ENCODE measurements at places on chromosomes 12 and 14.

DNA sequence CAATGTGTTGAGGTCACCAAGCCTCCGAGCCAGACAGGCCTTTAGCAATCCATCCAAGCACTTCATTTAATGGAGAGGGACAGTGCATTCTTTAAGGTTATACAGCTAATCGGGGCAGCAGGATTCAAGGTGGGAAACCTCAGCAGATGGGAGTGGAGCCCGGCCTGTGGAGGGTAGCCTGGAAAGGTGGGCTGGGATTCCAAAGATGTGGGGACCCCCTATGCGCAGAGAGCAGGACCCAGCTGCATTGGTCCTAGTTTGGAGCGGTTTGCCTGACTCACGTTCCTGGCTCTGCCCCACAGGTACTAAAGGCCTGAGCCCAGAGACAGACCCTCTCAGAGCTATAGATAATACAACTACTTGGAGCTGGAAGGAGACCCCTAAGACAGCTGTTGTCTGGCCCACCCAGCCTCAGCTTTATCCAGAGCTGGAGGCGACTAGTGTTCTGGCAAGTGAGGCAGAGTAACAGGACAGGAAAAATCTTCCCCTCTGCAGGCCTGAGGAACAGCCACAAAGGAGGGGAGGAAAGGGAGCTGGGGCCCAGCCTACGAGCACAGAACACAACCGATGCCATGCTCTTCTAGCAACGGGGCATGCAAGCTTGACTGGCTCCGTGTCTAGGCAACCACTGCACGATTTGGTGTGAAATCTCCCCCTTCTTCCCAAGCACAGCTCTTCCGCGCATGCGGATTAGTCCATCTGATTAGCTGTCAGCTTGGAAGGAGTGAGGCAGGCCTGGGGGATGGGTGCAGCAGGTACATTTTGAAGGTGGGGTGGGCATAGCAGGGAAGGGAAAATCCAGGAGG lies 1.1 kb upstream of the MYH7 start:
- DNase-seq: peak; percentile 67

GRCh38 chr14:25150934-25151790 lies 101.2 kb upstream of the STXBP6 start:
- DNase-seq: peak; percentile 26

- DNase-seq: peak; percentile 26
Measured at GRCh38 chr12:103930787-103931735, 851 bp downstream of the HSP90B1 start.

GRCh38 chr12:10088031-10088430 lies 10.8 kb downstream of the CLEC1A start:
- DNase-seq: no peak

GRCh38 chr14:53247596-53248370 lies 94.7 kb upstream of the DDHD1 start:
- DNase-seq: no peak

DNA sequence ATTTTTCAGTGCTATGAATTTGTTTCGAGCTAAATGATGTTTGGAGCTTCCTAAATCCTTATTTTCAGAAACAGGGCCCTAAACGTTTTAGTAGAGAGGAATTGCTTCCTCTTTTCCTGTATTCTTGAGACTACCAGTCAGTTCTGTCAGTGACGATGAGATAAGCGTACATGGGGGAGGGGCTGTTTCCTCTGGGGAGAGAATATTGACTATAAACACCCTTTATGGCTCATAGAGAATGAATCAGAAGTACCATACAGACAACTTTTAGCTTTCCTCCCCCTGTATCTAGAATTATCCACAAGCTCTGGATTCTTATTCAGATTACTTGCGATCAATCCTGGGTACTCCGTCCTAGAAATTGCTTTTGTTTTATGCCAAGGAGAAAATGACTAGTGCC lies 5.1 kb downstream of the TBK1 start:
- no peak for DNase-seq

DNA sequence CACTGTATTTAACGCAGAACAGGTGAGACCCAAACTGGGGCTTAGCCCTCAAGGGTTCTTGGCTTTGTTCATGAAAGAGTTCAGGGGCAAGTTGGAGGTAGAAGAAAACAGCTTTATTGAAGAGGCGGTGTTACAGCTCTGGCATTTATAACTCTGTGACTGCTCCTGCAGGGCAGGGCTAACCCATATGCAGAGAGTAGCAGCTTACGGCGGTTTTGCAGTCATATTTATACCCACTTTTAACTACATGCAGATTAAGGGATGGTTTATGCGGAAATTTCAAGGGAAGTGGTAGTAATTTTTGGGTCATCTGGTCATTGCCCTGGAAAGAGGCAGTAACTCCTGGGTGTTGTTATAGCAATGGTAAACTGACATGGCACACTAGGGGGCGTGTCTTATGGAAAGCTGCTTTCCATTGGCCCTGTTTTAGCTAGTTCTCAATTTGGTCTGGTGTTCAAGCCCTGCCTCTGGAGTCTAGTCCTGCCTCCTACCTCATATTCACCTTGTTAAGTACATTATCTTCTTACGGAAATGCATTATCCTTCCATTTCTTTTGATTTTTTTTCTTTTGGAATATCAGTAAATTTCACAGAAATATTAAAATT lies 1.8 kb upstream of the IAPP start:
- no peak for DNase-seq

DNA sequence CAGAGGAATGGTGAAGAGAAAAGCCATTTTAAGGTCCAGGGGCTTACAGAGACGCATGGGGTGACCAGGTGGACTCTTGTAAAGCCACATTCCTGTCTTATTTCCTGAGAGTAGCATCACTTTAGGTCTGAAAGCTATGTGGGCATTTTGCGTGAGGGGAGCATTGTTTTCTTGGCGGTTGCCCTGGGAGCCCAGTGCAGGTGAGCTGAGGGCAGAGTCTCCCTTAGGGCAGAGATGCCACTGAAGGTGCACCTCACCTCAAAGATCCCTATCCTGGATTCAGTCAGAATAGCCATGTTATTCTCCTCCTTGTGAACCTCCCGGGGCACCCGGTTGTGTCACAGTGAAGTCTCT lies 12.4 kb downstream of the GLRX5 start:
- no peak for DNase-seq

DNA sequence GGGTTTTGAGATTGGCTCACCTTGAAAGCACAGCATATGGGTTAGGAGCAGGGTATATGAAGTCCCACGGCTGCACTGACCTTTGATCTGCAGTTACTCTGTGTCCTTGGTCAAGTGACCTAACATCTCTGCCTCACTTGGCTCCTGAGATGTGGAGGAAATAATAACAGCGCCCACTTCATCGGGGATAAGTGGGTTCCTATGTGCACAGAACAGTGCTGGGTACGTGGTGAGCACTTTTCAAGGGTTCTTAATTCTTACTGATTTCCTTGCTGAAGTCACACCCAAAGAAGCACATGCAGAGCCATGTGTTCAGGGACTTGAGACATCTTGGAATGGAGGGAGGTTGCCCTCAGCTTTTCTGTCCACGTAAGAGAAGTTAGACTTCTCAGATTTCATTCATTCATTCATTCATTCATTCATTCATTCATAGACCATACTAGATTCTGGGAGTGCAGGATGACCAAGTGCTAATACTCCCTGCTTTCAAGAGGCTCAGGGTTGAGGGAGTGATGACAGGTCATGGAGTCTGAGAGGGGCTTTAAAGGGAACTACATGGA lies 39.4 kb downstream of the ADGRD1 start:
- no peak for DNase-seq

GRCh38 chr12:30989754-30990153 lies 63.2 kb downstream of the TSPAN11 start:
- peak; percentile 80 for DNase-seq

DNA sequence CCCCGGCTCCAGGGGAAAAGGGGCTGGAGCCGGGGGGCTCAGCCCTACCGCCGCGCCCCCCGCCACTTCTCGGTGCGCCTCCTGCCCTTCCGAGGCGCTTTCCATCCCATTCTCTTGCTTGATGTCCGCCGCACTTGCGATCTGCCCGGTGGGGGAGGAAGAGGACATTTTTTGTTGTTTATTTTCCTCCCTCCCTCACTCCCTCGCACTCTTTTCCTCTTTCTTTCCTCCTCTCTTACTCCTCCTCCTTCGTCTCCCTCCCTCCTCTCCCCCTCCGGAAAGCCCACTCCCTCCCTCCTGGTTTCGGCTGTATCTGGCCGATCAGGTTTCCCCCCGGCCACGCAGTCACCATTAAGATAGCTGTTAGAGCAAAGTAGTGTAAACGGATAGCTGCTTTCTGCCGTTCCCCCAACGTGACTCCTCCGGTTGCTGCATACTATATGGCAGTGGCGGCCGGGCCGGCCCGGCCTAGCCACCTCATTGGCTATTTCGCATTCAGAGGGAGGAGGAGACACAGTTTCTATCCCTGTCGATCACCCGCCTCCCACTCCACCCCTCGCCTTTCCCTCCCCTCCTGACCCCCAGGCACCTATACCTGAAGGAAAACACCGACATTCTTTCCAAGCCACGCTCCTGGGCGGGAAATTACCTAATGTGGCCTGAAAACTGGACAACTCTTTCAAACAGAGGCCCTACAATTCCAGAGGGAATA lies at the start of gene SIX4:
SIX4 (minus strand) TSS at position 445 of the 712 bp plus-strand sequence; CDS start at position 168, 277 bp downstream.
- DNase-seq: peak; percentile 85

DNA sequence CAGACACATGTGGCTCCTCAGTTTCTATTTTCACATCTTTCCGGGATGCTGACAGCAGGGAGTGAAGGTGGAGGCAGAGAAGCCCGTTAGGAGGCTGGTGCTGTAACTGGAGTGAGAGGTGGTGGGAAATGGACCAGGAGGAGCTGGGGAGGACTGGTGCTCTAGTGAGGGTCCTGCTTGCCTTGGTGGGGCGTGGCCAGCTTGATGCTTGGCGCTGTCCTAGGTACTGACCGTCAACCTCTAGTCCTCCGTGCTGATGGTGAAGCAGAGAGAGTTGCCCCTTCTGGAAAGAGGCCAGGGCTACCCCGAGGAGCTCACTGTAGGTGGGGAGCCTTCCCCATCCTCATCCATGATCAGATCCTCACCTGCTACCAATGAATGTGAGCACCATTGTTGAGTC lies 1.4 kb downstream of the TRMT61A start:
- DNase-seq: no peak

GRCh38 chr14:98548071-98548686 lies 723.8 kb downstream of the BCL11B start:
- no peak for DNase-seq

DNA sequence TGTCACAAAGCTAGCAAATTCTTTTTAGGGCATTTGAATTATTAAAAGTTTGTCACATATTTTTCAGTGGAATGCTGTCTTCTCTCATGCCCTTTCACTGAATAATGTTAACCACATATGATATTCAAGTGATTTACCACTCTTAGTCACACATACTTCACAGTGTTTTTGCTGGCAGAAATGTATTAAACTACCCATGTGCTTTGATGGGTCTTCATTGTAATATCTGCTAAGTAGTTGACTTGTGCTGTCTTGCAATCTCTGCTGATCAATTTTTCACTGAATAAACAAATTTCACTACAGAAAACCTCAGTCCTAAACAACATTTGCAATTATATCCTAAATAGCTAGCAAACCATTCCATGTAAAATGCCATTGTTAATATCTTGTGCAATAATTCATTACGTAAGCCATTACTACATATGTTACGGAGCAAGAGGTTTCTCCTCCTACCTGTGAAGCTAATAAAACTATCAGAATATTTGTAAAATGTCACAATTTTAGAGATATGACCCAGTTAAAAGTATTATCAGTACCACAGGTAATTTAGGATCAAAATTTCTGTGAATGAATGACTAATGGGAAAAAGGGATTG lies 64.6 kb upstream of the LMO3 start:
- DNase-seq: no peak

- DNase-seq: peak; percentile 34
Measured at GRCh38 chr12:121748571-121749265, 36.2 kb downstream of the TMEM120B start.

- peak; percentile 40 for DNase-seq
Measured at GRCh38 chr12:132163911-132164288, 19.6 kb downstream of the NOC4L start.

GRCh38 chr12:116123451-116124258 lies 153.8 kb downstream of the MED13L start:
- DNase-seq: peak; percentile 64

DNA sequence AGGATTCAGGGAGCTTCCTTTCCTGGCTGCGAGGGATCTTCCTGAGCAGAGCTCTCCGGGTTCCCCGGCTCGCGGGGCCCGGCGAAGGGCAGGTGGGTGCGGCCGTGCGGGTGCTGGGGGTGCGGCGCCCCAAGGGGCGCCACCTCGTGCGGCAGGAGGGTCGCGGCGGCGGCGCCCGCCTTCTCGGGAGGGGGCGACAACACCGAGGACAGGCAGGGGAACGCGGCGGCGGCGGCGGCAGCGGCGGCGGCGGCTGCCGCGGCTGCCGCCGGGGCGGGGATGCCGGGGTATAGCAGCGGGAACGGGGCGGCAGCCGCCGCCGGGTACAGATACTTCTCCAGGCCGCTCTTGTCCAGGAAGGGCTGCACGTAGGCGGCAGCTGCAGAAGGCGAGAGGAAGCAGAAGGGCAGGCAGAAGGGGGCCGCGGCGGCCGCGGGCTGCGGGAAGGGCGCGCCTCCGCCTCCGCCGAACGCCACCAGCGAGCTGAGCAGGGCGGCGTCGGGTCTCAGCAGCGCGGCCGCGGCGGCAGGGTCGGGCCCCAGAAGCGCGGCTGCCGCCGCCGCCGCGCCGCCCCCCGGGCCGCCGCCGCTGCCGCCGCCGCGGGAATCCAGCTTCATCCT lies 2.7 kb downstream of the BHLHE41 start:
- DNase-seq: no peak

- no peak for DNase-seq
Measured at GRCh38 chr14:89750908-89751392, 203.6 kb downstream of the EFCAB11 start.

DNA sequence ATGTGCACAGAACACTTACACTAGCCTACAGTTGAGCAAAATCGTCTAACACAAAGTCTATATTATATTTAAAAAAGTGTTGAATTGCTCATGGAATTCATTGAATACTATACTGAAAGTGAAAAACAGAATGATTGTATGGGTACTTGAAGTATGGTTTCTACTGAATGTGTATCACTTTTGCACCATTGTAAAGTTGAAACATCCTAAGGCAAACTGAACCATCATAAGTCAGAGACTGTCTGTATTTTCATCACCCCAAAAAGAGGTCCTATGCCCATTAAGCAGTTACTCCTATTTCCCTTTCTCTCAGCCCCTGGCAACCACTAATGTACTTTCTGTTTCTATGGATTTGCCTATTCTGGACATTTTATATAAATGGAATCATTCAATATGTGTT lies 4.4 kb upstream of the AMIGO2 start:
- no peak for DNase-seq

DNA sequence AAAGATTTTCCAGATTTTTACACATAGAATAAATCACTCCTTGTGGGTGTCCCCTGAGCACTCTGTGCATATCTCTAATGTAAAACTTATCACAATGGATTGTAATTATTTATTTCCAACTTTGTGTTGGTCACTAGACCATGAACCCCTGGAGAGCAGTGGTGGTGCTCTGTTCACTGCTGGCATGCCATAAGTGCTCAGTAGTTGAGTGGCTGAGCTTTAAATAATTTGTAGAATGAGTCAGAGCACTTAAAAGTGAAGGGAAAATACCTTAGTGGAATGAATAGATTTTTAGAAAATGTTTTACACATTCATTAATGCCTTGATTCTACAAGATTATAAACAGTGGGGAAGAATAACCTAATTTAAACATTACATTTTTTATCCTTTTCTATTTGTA lies 6.3 kb downstream of the MGAT4C start:
- no peak for DNase-seq
